Pericardium fibroblast (primary cell): ENCODE measurements at places on chromosomes 16 and 17. TPM values are rescaled to one million over a fixed set of nuclear protein-coding genes. Genes with fewer than 3 reads are reported as not detected.

TMEM132E gene
- total RNA-seq, result 0.12 and 0.17 TPM in 2 replicates

AGRP gene
- not detected in 2 replicates for total RNA-seq

EFCAB5 gene
- 0.12 TPM in 1 of 2 replicates, not detected in the other for total RNA-seq

DNAAF8 gene
- total RNA-seq, result 0.09 and 5.1 TPM in 2 replicates

NFATC3 gene
- 19.1 and 22.2 TPM in 2 replicates for total RNA-seq

NFAT5 gene
- 9.5 and 11.5 TPM in 2 replicates for total RNA-seq

MT1E gene
- 113 and 154 TPM in 2 replicates for total RNA-seq

SCGB1C2 gene
- not detected in 2 replicates for total RNA-seq

PSMD11 gene
- total RNA-seq, result 32.7 and 42.5 TPM in 2 replicates

LGALS9B gene
- not detected in 2 replicates for total RNA-seq

MNT gene
- total RNA-seq, result 7.7 and 7.8 TPM in 2 replicates

OTOP3 gene
- not detected in 2 replicates for total RNA-seq

PKMYT1 gene
- total RNA-seq, result 2.7 and 3.0 TPM in 2 replicates

OR1F1 gene
- not detected in 2 replicates for total RNA-seq
